Stimulated activated CD4-positive, alpha-beta T cell treated with anti-CD3 and anti-CD28 coated beads, Interleukin-2, amount 100 ng/mL, for 24 hours (primary cell): ENCODE measurements at places on chromosomes 6 and 20.

DNA sequence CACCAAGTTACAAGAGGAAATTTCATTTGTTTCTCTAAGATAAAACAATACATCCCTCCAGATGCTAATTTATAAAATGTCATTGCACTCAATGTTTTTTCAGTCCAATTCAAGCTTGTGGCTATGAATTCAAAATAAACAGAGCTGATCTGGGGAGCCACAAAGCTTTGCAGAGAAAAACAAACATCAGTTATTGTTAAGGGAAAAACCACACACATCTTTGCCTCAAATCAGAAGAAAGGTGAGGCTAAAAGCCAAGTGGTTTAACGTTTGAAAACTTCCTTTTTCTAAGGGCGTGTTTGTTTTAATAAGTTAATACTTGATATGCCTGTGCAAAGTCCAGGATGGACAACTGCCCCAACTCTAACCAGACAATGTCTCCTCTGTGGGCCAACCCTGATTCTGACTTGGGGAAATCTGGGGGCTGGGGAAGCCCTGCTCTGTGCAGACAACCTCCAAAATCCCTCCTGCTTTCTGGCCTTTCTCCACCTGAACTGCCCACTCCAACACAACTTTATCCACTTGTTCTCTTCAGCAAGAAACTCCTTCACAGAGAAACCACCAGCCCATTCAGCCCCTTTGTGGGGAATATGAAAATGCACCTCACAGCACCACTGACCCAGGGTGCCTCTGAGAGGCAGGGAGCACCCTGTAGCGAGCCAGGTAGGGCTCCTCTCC, 44.6 kb upstream of the NT5E start:
- DNase-seq: no peak

GRCh38 chr6:135067911-135068310, 13.3 kb upstream of the HBS1L start:
- DNase-seq: no peak

GRCh38 chr20:5080384-5080877, 39.3 kb downstream of the PCNA start:
- no peak for DNase-seq

GRCh38 chr20:44572551-44573500, 9.6 kb upstream of the PKIG start:
- DNase-seq: no peak

DNA sequence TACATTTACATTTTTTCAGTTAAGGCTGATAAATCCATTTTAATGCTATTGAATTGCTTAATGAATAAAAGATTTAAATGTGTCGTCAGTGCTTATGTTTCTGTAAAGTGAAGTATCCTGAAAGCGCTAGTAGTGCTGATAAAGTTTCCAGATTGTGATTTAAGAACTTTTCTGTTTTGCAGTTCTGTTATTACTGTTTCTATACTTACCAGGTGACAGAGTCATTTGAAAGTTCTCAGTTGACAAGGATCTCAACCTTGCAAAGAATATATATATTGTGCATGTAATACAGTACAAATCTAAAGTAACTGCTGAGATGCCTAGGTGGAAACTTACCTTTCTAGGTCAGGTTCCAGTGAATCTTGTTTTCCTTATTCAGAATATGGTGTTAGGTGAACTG, 201.8 kb downstream of the ARID1B start:
- DNase-seq: no peak

DNA sequence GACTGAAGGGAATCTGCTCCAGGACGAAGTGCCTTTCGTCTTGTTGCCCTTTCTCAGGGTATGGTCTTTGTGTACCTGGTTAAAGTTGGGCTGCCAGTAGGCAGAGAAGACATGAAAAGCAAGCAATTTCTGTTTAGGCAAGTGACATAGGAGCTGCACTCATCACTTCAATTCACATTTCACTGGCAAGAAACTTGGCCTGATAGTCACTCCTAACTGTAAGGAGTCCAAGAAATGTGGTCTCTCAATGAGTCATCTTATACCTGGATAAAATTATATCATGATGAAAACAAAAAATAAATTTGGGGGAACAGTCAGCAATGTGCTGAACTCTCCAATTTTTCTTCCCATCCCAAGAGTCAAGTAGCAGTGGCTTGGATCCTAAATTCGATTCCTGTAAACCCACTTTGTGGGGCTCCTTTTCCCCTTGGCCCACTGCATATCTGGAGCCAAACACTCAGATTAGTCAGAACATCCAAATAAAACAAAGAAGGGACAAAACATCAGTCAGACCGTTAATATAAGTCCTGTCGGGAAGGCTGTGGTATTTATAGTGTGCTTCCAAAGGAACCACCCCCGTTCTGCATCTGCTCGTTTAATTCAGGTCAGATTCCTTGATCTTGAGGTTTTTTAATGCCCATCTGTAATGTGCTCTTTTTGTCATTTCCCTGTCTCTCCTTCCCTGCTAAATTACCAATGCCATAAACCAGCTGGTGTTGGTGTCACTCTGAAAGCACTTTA, 5.0 kb upstream of the GABRR1 start:
- DNase-seq: no peak

DNA sequence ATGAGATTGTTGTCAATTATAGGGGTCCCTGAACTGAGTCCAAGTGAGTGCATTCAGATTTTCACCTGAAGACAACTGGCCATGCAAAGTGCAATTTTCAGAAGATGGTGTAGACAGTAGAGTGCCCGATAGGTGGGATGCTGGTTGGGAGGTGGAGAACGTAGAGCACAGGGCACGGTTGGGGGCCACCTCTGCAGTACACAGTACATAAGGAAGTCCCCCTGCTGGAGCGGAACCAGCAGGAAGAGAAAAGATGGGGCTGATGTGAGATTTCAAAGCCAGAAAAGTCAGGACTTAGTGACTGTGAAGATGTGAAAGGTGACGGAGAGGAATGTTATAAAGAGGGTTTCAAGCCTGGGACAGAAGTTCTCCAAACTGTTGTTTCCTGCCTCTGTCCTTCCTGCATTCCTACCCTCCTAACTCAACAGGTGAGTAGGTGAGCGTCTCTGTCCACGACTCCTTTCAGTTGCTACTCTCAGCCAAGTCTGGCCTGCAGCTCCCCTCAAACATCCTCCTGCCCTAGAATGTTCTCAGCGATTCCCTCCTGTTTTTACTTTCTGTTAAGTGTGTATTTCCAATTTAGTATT, 330.8 kb downstream of the PRL start:
- no peak for DNase-seq

DNA sequence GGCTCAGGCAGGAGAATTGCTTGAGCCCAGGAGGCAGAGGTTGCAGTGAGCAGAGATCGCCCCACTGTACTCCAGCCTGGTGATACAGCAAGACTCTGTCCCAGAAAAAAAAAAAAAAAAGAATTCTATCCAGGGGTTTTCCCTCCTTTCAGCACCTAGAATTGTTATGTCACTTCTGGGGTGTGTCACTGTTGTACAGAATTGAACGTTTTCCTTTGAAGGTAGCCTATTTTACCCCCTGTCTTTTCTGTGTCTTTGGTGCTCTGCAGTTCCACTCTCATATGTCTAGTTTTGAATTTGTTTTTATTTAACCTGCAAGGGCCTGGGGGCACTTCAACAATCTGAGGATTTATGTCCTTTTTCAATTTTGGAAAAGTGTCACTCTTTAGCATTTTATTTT, 19.3 kb upstream of the ARID1B start:
- no peak for DNase-seq

- no peak for DNase-seq
Observed at GRCh38 chr20:35578469-35578868, 36.6 kb downstream of the ERGIC3 start.

DNA sequence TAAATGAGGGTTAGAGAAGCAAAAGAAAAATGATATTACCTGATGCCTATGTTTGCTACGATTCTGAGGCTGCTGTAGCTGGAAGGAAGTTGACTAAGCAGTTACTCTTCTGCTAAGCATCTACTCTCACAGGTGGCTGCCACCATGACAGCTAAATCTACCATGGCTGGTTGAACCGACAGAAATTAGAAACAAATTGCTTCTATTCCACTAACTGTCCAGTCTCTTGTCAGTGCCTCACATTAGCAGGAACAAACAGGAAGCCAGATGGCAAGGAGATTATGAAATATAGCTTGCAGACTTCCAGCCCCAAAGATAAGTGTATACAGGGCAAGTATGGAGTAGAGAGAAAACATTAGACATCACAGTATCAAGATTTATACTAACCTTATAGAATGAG, 59.4 kb upstream of the TMEM200A start:
- no peak for DNase-seq

GRCh38 chr6:168908887-168909286, 344.8 kb downstream of the THBS2 start:
- DNase-seq: no peak

DNA sequence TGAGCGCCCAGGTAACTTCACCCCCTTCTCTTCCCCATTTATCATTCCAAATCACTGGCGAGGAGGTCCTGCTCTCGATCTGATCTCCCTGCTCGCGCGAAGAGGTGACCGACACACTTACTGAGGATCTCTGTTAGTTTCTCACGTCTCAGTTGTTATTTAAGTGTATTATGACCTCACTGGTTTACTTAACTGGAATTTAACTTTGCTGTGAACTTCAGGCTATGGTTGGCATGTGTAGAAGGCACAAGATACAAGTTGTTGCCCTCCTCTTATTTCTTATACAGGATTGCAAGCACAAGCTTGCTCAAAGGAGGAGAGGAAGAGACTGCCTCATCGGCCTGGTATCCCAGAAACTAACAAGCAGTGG, 1.2 kb downstream of the RNF217 start:
- DNase-seq: no peak

- DNase-seq: no peak
Observed at GRCh38 chr20:7695635-7696034, 244.6 kb downstream of the HAO1 start.

DNA sequence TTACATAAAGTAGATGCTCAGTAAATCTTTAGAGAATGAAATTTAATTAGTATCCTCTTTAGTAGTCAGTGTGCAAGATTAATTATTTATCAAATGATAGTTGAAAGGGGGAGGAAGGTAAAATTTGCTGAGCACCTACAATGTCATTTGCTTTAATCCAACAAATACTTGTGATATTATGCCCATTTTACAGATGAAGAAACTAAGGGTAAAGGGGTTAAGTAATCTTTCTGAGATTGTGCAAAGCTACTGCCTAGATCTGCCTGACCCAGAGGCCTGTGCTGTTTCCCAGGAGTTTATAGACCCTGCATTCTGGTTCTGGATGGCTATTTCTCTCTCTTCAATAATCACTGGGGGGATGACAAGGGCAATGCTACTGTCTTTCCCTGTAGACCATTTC, 58.3 kb upstream of the BACH2 start:
- no peak for DNase-seq

- no peak for DNase-seq
Observed at GRCh38 chr6:166721576-166721975, 94.5 kb upstream of the RPS6KA2 start.

- DNase-seq: peak; percentile 25
Observed at GRCh38 chr20:10558635-10559187, 115.1 kb downstream of the JAG1 start.

GRCh38 chr20:61965606-61966491, 99.8 kb downstream of the TAF4 start:
- no peak for DNase-seq

GRCh38 chr6:14555804-14556203, 438.2 kb downstream of the CD83 start:
- no peak for DNase-seq

DNA sequence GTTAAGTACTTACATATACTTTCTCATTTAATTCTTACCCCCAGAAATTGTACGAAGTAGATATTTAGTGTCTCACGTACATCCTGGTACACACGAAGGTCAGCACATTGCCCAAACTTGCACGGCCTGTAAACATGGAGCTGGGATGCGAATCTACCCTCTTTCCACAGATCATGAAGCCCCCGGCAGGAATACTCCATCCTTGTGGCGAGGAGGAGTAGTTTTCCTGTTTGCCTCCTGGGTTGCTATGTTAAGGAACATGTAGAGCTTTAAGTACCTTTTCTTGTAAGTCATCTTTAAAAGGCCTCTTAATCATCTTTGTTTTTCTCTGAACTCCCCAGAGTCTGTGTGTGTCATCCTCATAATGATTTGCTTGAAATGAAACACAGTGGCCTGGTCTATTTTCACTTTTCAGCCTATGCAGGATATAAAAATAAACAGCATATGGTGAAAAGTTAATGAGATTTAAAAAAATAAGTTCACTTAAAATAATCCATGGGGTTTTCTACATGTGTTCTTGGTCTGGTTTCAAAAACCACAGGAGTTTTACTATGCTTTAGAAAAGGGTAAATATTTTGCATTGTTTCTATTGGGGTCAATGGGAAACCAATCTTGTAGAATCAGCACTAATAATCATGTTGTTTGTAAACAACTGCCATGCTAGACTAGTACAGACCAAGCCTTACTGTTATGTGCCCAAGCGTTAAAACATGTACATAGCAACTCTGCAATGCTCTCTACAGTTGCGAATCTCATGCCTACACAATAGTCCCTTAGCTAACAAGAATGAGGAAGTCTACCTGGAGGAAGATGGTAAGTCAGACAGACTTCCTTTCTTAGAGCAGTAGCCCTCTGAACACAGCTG, 9.3 kb upstream of the ARID1B start:
- no peak for DNase-seq

- no peak for DNase-seq
Observed at GRCh38 chr20:57702521-57702920, 7.3 kb downstream of the PMEPA1 start.

DNA sequence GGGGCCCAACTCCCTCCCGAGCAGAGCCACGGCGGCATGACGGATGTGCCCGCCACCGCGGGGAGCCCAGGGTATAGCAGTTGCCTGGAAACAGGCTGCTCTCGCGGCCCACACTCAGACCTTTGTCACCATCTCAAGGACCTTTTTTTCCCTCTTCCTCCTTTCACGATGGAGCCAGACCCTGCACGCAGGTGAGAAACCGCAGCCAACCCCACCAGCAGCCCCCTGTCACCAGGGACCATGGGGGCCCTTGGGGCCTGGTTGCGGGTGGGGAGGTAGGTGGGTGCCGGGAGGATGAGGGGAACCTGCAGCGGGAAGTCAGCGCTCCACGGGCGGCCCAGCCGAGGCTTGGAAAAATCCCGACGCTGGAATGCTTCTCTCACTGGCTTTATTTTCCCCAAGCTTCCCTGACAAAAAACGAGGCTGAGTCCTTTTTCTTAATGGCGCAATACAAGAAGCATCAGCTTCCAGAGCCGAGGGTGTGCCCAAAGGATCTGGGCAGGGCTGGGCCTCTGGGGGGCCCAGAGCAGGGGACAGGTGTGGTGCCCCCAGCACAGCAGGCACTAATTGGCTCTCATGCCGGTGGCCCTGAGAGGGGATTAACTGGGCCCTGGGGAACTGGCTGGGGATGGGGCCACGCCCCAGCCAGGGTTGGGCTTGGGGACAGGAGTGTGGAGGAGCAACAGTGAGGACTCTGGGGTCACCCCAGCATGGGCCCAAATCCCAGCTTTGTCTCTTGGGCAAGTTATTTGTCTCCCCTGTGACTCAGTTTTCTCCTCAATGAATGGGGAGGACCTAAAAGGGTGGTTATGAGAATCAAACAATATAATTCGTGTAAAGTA, 23.9 kb downstream of the NOL4L start:
- peak; percentile 33 for DNase-seq

DNA sequence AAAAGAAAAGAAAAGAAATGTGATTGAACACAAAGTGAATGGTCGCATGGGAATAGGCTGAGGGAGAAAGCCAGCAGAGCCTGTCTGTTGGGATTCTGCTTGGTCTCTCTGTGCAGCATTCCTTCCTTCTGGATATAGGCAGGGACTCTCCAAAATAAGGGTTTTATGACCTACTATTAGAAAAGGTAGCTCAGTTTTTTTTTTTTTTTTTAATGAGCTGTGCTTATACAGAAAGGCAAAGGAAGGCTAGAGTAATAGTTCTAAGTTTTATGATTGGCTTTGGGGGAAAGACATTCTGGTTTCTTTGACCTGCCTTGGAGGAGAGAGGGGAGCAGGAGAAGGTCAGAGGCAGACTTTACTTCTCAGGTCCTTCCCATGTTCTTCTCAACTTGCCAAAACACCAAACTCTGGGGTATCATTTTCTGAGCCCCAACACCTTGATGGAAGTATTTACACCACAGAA, 18.8 kb upstream of the IER3 start:
- DNase-seq: no peak
